Activated T-cell treated with anti-CD3 and anti-CD28 coated beads for 1 hour (primary cell): ENCODE measurements at places on chromosomes 6 and 20.

GRCh38 chr6:169425628-169426370, 172.2 kb upstream of the THBS2 start:
- no peak for DNase-seq

DNA sequence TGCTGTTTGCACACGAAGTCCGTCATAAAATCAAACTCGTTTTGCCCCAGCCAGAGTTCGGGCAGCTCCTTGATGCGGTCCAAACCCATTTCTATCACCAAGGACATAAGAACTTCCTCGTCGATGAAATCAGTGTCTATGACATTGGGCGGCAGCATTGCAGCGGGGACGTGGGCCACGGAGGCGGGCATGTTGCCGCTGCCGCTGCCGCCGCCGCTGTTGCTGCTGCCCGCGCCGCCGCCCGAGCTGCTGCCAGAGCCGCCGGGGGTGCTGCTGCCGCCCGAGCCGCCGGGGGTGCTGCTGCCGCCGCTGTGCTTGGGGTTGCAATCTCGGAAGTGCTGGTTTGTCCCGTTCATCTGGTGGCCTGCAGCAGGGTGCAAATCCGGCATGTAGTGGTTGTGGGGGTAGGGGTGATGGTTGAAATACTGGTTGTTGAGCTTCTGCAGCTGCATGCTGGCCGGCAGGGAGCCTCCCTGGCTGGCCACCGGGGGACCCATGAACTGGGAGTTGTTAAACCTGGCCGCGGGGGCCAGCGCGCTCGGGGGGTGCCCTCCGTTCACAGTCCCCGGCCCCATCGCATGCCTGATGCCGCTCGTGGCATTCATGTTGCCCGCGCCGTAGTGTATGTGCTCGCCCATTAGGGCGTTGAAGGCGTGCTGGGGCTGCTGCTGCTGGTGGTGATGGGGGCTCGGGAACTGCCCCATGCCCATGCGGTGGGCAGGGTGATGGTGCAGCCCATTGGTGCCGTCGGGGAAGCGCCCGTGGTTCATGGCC, 1.1 kb downstream of the CITED2 start:
- peak; percentile 48 for DNase-seq

GRCh38 chr6:33750244-33750991, 3.7 kb upstream of the IP6K3 start:
- no peak for DNase-seq

DNA sequence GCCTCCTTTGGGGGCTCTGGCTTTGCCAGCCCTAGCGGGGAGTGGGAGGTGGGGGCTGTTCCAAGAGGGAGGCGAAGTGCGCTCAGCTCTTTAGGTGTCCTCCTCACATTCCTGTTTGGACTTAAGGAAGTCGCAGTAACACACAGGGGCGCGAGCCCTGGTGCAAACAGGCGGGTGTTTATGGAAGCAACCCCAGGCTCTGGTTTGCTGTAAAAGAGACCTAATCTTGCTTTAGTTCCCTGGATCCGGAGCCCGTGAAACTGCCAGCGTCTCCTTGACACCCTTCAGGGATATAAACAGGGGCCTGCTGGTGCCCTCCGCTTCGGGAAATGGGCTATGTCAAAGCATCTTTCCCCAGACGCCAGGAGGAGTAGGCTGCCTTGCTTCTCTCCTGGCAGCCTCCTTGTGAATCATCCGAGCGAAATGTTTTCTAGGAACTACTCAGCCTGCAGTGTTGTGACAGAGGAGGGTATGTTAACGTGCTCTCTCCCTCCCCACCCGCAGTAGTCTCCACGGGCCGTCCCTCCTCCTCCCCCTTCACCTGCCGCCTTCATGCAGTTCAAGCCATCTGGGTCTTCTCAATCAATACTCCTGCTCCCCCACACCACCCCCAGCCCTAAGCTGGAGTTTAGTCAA, 168.0 kb upstream of the LRFN2 start:
- no peak for DNase-seq

DNA sequence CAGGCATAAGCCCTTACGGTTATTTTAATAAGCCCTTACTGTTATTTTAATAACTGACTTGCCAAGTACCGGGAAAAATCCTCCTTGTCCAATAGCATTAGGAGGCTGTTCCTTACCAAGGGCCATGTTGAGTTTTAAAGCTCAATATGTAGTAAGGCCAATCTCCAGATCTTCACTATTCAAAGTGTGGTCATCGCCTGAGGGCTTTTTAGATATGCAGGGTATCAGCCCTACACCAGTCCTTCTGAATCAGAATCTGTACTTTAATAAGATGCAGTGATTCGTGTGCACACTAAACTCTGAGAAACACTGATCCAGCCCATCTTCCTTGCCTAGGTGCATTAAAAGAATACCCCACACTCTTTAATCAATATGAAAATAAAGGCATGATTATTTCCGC, 72.8 kb upstream of the ZNF133 start:
- DNase-seq, result no peak

- DNase-seq, result no peak
Observed at GRCh38 chr20:32387252-32387651, 29.1 kb downstream of the ASXL1 start.

GRCh38 chr20:21235484-21236445, 67.4 kb upstream of the XRN2 start:
- DNase-seq, result peak; percentile 43

DNA sequence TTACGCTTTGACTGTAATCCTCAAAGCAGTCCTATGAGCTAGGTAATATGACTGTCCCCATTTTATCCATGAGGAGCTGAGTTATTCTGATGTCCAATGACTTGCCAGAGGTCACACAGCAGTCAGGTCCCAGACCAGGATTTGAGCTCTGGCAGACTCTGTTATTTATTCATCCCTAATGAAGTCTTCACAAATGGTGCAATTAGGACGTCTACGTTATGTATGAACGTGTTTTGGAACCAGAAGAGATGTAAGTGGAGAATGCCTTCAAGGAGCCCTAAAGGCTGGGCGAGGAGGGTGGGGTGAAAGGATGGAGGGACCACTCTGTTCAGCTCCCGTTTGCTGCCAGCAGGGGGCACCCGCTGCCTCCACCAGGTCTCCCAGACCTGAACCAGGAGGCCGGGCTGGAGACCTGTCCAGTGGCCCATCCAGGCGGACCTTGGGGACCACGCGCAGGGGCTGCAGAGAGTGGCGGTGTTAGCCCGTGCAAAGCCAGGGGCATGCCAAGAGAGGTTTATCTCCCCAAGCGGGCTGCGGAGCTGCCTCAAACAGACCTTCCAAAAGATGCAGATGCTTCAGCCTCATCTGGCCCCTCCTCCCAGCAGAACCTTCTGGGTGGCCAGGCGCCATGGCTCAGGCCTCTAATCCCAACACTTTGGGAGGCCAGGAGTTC, 15.2 kb upstream of the ZNF335 start:
- DNase-seq, result peak; percentile 72

DNA sequence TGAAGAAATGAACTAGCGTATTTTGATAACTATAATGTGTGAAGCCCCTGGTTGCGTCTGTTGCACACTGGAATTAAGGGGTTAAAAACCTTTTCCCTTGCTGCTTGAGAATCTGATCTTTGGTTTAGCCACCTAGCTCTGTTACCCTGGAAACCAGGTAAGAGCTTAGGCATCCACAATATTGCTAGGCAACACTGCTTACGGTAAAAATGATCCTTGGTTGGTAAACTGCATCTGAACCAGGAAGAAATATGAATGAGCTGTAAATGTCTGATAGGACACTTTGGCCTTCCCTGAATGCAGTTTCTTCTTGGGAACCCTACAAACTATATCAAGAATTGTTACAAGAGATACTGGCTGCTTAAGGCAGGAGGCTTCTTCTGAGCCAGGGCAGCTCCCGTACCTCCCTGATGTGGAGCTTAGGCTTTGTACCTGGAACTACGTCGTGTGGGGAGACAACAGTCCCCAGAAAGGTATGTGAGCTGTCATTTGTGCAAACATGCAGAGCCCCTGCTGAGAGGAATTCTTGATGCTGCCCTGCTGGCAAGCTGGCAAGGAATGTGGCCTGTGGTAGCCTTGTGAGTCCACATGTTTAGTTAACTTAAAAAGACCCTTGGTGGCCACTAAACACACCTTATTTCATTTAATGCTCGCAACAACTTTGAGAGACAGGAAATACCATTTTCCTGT, 18.4 kb downstream of the UBE3D start:
- DNase-seq, result no peak

GRCh38 chr20:44089987-44090674, 96.9 kb downstream of the JPH2 start:
- DNase-seq, result no peak

GRCh38 chr6:39407446-39407993, 85.0 kb upstream of the KCNK16 start:
- DNase-seq, result no peak

DNA sequence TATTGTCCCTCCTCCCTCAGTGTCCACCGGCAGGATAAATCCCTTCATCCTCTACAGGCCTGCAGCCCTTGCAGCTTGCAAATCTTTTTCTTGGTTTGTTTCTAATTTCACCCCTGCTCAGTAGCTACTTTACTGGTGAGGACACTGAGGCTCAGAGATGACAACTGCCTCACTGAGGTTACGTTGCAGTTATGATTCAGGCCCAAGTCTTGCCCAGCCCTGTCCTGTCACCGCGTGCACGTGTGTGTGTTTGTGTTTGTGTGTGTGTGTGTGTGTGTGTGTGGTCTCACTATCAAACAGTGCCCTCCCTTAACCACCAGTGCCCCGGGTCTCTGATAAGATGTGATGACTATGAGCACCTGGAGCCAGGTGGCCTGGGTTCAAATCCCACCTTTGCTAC, 21.1 kb downstream of the FAM110A start:
- DNase-seq, result no peak

- no peak for DNase-seq
Observed at GRCh38 chr6:56766806-56767178, 124.1 kb upstream of the DST start.

- DNase-seq, result no peak
Observed at GRCh38 chr6:144781836-144782235, 496.7 kb downstream of the UTRN start.
